DMS 273 treated with DMSO at 0.1 percent for 48 hours (cell line): ENCODE measurements at places on chromosomes 7 and 10.

GRCh38 chr7:124255041-124255655, 222.3 kb upstream of the TMEM229A start:
- no peak for DNase-seq

GRCh38 chr7:16563281-16564022, 36.8 kb downstream of the LRRC72 start:
- DNase-seq, result no peak

DNA sequence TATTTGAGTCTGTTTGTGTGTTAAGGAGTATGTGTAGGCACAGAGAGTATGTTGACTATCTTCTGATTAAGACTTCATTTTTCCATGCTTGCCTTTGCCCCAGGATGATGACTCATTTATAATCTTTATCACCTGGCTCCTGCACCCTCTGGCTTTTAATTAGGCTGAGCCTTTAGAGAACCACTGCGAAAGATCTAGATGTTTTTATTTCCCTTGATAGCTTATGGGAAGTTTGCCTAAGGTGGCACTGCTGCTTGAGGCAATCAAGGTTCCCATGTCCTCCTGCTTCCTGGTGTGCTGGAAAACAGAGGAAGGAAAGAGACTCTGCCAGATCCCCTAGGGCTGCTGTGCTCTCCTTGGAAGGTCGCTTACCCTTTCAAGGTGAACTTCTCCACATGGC, 114.6 kb downstream of the ARL4A start:
- no peak for DNase-seq

- DNase-seq, result peak; percentile 39
These were observed 391.0 kb downstream of the SUGCT start for GRCh38 chr7:40525764-40526163.

GRCh38 chr7:148336411-148336810, 254.2 kb upstream of the C7orf33 start:
- no peak for DNase-seq

DNA sequence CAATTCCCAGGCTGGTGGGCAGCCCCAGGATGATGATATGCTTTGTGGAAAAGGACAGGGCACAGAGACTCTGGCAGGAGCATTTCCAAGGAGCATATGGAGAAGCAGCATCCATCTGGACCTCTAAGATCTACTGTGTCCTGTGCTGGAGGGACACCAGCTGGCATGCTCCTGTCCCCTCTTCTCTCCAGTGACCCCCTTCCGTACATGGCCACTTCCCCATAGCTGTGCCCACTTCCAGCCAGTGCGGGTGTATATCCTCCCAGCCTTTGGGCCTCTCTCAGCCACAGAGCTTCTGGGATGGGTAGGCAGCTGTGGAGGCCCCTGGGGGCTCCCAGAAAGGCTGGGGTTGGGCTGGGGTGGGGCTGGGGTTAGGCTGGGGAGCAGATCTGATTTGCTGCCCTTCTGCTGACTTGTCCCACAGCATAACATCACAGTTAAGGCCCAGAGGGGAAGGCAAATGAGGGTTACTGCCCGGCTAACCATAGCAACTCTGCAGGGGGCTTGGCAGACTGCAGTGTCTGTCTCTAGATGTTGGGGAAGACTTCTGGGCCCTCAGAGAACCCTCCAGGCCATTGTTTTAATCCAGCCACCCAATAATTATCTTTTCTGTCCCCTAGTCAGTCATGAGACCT, 6.3 kb downstream of the NPFFR1 start:
- DNase-seq, result no peak

DNA sequence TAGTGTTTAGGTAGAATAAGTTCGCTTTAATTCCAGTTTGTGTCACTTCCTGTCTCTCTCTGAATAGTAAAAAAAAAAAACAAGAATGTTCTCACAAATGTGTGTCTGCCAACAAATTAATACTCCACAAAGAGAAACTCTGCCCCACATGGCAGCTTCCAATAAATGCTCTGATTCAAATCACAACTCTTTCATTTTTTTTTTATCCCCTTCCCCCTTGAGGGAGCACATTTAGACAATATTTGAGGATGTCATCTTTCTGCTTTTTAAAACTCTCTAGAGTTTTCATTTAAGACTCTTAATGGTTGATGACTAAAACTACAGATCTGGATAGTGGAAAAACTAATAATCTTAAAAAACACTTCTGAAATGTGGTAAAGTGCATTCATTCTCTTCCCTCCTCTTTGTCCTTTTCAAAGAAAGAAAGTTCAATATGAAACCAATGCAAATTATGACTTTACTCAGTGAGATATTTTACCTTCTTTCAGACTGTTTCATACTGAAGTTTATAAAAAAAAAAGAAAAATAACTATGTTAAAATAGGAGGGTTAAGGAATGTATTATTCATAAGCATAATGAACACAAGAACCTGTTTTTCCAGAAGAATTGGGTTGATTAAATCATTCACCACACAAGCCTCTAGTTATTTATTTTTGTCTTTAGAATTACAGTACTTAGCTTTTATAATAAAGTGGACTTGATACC, 42.3 kb downstream of the ARID5B start:
- no peak for DNase-seq
